ENCODE measurements at places on chromosomes 16 and 17.

- no peak for DNase-seq
Observed at GRCh38 chr16:85057948-85058347, 30.4 kb downstream of the KIAA0513 start.

GRCh38 chr16:12757546-12757945 lies 46.1 kb downstream of the CPPED1 start:
- DNase-seq, result no peak

GRCh38 chr17:6753546-6753945 lies 2.3 kb upstream of the XAF1 start:
- DNase-seq, result no peak

DNA sequence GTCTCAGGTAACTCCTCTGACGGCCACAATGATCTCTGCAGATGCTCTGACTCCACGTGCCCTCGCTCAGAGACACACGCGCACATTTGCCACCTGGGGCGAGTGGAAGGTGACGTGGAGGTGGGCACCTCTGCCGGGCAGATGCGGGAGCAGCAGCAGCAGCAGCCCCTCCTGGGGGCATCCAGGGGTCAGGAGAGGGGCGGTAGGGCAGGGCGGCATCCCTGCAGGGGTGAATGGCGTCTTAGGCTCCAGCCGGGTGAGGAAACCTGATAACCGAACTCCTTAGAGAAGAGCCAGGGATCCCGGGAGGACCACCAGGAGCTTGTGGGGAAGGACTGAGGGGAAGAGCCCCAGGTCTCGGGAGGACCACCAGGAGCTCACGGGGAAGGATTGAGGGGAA lies 34.6 kb upstream of the CDH15 start:
- DNase-seq, result no peak

GRCh38 chr16:66701026-66701425 lies 4.5 kb upstream of the CMTM4 start:
- no peak for DNase-seq

DNA sequence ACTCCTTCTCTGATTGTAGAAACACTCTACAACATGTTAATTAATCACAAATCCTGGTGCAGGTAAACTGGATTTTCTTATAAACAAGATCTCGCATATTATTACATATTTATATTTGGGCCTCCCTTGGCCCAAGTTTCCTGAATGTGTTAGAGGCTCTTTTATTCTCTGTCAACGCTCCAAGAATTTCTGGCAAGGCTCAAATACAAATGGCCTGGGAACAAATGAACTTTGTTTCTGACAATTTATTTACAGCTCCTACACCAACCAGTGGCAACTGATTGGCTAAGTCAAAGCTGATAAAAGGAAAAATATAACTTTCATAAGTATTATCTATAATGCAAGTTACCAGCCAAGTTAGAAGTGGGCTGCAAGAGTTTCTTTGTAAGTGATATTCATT lies 64.9 kb upstream of the CORO6 start:
- no peak for DNase-seq

- DNase-seq, result no peak
Observed at GRCh38 chr17:73028299-73028755, 64.2 kb downstream of the SLC39A11 start.

DNA sequence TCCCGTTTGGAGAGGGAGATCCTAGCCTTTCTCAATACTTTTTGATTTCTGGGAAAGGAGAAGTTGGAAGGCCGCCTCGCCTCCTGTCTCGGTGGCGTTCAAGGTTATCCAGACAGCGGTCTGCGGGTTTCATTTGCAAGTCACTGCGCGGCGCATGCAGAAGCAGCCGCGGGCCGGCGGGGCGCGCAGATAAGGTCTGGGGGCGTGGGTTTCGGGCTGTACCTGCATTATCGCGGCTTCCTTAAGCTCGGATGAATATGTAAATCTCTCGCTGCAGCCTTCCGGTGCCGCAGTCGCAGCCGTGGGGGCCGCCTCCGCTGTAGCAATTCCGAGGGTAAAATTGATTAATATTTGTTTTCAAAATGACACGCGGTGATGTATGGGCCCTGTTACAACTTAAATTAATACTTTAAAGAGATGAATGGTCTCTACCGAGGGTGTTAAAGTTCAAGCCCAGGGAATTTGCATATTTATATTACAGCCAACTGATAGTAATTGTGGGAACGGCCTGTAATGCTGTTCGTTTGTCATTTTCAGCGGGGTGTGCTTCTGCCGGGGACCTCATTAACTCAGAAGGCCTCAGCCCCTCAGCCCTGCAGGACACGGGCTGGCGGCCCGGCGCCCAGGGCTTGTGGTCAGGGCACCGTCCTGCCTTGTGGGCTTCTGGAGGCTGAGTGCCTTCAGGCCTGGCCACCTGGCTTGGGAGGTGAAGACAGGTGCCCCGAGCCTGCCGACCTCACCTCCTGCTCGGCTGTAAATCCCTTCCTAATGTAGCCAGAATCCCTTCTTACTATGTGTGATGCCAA lies 99.4 kb downstream of the CYLD start:
- DNase-seq, result peak; percentile 4

DNA sequence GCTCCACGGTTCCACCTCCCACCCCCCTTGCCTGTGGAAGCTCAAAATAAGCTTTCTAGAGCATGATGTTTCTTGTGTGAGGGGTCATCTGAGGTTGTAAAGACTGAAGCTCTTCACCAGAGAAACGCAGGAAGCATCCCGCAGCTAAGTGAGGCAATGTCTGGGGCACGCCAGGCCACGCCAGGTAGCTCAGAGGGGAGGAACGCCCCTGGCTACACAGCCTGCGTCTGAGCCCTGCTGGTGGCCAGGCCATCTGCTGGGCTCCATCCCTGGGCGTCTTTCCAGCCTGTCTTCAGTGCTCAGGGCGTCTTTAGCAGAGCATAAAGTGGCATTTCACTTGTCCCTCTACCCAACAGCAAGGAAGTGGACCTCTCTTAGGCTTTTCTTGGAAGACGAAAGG lies 15.2 kb downstream of the SOCS3 start:
- DNase-seq, result no peak

DNA sequence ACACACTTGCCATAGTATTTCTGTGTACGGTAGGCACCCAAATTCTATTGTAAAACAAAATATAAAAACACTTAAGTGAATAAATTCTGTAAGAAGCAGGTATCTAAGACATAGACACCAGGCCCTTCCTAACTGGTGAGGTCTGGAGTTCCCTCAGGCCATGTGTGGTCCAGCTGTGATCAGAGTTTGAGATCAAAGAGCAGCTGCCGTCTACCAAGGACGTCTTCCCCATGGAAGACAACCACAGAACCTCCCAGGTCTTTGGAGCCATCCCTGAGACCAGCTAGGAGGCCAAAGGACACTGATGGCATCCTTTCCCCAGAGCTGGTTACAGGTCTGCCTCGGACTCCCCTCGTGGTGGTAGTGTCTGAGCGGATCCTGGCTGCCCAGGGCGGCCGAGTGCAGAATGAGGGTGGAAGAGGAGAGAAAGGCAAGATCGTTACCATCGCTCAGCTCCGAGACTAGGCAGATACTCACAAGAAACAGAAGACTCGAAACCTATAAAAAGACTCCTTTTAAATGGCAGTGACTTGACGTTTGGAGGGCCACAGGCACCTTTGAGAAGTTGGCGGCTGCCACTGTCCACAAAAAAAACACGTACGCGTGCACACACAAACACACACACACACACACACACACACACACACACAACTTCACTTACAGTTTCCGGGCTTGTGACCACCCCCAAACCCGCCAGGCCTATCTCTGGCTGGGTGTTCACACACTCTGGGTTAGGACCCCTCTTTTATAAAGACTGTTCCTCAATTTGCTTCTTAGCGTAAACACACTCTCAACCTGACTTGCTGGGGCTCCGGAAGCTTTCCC lies 7.5 kb downstream of the TIMP2 start:
- DNase-seq, result no peak

- DNase-seq, result no peak
Observed at GRCh38 chr16:19708296-19709205, 9.5 kb downstream of the KNOP1 start.
